ENCODE measurements at places on chromosomes 11 and 22.

- DNase-seq: no peak
These were observed 384.8 kb downstream of the MN1 start for GRCh38 chr22:27416511-27417420.

DNA sequence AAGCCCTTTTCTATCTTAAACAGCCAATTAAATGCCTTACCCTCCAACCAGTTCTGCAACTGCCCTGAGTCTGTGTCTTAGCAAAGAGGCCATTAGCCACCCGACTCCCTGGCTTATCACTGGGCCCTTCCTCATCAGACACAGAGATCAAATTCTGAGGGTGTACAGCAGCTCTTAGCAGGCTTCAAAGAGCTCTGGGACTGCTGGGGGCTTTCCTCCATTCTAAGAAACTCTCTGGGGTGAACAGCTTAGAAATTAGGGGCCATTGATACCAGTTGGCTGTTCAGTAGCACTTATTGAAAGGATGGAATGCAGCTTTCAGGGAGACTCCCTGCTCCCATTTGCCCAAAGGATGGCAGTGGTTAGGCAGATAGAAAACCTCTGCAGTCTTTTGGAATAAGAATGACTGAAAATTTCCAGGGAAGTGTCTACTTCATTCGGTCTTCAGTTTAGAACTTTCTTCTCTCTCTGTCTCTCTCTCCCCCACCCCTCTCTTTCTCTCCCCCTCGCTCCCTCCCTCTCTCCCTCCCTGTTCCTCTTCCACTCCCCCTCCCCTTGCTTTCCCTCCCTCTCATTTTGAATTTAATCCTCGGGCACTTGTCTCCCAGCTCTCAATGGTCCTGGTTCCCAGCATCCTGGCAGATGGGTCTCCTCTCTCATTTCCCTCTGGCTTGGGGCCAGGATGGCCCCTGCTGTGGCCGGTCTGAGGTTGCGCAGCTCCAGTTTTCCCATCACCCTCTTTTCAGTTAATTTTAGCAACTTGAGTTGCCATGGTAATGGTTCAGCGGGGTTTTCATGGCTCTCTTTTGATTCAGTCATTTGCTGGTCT, 76.4 kb downstream of the COMMD9 start:
- DNase-seq: no peak

DNA sequence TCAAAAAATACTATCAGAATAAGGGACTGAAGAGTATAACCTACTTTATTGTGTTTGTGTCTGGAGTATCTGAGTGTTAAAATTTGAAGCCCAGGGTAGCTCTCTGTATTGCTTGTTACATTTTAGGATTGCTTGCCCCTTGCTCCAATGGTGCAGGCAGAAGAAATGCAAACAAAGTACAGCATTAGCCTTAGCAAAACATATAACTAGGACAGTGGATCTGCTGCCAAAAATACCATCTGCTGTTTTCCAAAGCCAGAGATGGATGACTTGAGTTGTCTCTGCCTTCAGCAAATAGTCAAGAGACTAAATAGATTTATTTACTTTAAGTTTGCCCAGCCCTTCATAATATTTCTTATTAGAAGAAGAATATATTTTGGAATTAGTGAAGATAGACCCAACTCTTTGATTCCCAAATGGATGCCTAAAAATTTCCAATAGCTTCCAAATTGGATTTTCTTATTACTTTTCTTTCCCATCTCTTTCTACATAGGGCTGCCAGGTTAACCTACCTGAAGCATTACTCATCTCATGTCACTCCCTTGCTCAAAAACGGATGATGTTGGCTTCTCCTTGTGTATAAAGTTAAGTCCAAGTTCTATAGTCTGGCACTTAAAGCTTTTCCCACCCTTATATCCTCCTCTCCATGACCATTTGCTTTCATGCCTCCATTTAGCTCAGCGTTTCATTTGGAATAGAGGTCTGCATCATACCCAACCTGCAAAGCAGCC, 66.3 kb downstream of the LDLRAD3 start:
- no peak for DNase-seq

DNA sequence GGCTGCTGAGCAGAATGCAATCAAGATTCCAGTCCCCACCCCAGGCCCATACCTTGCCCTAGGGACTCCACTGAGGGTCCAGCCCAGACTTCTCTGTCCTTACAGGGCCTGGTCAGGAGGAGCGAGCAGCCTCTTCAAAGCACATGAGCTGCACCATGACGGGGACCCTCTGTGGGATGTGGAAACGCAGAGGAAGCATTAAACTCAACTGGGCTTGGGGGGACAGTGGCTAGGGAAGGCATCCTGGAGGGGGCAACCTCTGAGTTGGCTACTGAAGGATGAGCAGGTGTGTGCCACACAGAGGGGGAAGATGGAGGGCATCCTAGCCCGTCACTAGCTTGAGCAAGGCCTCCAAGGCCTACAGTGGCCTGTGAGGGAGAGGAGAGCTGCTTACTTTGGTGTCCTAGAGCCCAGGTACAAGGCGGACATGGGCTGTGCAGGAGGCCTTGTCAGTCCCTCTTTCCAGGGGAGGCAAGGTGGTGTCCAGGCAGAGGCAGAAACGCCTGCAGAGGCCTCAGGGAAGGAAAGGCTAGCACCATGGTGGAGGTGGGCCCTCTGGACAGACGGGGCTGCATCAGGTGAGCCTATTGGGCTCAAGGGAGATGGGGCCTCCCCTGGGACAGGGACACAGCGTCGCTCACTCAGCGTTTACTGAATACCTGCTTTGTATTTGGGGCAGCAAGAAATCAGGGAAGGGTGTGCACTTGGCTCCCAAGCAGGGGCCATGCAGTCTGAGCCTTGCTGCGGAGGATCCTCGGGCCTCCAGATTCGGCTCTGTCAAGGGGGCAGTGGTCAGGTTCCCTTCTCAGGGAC, 14.3 kb downstream of the TTC38 start:
- DNase-seq: no peak

- DNase-seq: no peak
These were observed 16.8 kb upstream of the P2RY2 start for GRCh38 chr11:73201249-73201648.

- no peak for DNase-seq
These were observed 2.2 kb downstream of the SLC3A2 start for GRCh38 chr11:62882788-62883501.

DNA sequence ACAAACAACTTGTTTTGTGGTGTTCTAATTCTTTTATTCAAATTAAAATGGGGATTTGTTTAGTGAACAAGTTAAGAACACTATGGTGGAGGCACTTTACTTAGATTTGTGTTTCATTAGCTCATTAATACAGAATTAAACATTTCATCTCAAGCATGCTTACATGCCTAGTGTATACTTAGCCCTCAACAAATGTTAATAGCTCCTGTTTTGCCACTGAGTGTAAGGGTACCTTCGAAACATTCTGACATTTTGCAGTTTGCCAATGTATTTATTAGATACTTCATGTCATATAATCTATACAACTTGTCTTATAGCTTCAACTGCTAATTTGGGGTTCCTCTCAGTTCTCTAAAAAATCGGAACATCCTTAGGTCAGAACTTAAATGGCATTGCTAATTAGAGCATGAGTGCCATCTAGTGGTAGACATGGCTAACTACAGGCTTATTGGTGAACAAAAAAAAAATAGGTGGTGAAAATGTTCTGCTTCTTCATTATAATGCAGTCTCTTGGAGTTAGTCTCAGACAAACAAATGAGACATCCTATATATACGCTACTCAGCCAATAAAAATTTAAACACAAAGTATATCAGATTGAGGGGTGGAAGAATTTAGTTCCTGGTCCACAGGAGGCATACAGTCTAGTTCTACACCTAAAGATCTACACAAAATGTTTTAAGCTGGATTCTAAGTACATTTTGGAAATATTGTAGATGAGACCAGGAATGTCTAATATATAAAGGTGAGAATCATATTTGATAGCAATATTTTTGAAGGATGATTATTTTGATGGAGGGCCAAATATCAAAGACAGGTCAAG, 4.9 kb upstream of the CNTN5 start:
- DNase-seq: no peak

DNA sequence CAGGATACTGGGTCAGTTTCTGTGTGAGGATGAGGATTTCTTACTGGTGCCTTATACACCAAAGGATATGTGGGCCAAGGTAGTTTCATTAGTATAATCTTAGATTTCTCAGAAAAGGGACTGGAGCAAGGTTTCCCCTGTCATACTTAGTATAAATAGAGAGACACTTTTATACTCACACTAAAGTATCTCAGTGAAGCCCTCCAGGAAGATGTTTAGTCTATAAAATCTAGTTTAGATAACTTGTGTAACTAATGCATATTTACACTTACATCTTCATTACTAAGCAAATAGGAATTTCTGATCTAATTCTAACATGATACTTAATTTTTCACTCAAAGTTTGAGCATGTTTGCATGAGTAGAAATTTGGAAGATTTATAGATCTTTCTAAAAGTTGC, 11.1 kb downstream of the EMSY start:
- DNase-seq: no peak

DNA sequence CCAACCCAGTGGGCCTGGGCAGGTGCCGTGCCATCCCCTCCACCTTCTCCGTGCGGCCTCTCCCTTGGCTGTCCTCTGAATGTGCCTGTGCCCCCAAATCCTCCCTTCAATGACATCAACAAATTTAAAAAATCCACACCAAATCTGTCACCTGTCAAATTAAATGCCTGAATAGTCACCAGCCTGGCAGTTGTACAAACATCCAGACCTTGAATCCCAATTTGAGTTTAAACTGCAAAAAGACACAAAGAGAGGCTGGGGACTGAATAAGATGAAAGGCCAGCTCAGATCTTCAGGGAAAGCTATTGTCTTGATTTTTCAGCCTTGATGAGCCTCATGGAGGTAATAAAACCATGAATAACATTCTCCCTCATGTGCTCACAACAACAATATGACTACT, 194.7 kb downstream of the KIRREL3 start:
- no peak for DNase-seq

DNA sequence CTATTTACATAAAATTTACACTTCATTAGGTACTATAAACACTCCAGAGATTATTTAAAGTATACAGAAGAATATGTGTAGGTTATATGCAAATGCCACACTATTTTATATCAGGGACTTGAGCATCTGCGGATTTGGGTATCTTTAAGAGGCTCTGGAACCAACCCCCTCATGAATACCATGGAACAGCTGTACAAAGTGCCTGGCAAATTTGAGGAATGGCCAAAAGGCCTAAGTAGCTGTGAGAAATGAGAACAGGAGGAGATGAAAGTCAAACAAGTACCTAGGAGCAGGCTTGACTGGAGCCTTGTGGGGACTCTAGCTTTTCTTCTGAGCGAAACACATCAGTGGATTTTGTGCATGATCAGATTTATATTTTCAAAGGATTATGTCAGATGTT, 149.3 kb downstream of the RBFOX2 start:
- DNase-seq: no peak

- DNase-seq: no peak
These were observed 227.7 kb upstream of the B3GAT1 start for GRCh38 chr11:134639586-134640330.

GRCh38 chr11:75066061-75066460, 30.6 kb downstream of the OR2AT4 start:
- DNase-seq: no peak

GRCh38 chr22:37176464-37177061, 11.5 kb downstream of the C1QTNF6 start:
- DNase-seq: no peak

- no peak for DNase-seq
These were observed 113.3 kb downstream of the FAM76B start for GRCh38 chr11:95676308-95676707.

GRCh38 chr11:71321433-71322191, 69.2 kb upstream of the SHANK2 start:
- DNase-seq: no peak

DNA sequence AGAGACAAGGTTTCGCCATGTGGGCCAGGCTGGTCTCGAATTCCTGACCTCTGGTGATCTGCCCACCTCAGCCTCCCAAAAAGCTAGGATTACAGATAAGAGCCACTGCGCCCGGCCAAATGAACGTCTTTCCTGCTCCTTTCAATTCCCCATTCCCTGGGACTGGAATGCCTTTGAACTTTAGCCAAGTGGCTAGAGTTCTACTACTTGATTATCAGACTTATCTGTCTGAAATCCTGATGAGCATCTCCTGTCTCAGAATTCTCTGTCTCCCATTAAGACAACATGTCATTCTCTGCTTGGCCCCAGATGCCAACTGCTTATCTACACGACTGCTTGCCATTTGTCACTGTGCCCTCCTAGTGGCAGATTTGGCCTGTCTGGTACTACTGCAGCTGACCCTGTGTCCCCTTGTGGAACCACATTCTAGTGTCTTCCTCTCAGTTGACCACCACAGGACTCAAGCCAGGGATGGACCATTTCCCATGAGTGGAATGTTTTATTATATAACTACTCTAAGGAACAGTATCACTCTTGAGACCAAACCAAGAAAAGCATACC, 33.1 kb upstream of the IPO7 start:
- DNase-seq: no peak

- DNase-seq: no peak
These were observed 303.1 kb upstream of the MPPED2 start for GRCh38 chr11:30889143-30889794.

- DNase-seq: no peak
These were observed 883.3 kb downstream of the BRD1 start for GRCh38 chr22:48944433-48944750.

- no peak for DNase-seq
These were observed 43.3 kb downstream of the DNAJC24 start for GRCh38 chr11:31412946-31413345.

DNA sequence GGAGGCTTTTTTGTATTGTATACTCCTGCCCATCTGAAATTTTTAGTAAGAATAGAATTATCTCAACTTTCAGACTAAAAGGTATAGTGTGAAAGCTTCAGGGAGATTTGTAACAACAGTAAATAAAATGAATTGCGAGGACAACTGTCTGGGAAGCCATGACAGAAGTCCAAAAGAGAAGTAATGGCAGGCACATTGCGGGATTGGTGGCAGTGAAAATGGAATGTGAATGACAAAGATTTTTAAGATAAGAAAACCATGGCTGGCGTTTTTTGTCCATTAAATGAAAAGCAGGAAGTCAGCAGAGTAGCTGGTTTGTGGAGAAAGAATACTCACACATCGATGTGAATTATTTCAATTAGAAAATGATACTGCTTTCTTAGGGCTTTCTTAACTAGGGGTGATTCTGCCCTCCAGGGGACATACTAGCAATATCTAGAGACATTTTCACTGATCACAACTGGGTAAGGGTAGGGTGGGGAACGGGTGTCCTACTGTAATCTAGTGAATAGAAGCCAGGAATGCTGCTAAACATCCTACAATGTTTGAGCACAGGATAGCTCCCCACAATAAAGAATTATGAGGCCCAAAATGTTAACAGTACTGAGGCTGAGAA, 1.6 kb downstream of the NPAT start:
- DNase-seq: no peak

- no peak for DNase-seq
These were observed 895.7 kb downstream of the TBC1D22A start for GRCh38 chr22:47658182-47658581.

- no peak for DNase-seq
These were observed 76.8 kb downstream of the JAM3 start for GRCh38 chr11:134145715-134146114.

DNA sequence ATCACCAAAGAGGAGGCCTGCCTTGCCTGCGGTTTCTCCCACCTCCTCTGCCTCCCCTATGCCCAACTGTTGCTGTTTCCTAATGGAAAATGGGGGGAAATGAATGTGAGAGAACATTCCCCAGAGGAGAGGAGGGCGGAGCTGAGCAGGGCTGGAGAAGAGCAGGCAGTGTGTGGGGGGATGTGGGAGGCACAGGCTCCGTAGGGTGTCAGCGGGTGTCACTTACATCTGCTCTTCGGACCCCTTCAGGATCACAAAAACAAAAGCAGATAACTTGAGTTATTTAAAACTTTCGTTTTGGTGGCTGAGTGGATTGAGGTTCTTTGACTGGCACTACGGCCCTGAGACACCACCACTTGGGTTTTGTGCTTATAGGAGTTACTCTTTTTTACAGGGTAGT, 93.8 kb downstream of the CEP164 start:
- no peak for DNase-seq

All from thoracic aorta (tissue), 2 donors.